OCI-M1 (cell line): ENCODE measurements at places on chromosomes 6 and 20.

DNA sequence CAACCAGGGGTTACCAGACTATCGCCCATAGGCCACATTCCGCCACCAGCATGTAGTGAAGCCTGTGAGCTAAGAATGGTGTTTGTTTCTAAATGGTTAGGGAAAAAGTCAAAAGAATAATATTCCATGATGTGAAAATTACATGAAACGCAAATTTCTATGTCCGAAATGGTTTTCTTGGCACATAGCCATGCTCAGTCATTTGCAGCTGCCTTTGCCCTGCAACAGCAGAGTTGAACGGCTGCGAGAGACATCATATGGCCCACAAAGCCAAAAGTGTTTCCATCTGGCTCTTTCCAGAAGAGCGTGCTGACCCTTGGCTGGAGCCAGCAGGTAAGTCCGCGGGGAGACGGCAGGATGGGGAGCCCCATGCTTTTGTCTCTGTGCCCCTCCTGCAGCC is 60.7 kb downstream of the FAM120B start:
- DNase-seq: no peak

DNA sequence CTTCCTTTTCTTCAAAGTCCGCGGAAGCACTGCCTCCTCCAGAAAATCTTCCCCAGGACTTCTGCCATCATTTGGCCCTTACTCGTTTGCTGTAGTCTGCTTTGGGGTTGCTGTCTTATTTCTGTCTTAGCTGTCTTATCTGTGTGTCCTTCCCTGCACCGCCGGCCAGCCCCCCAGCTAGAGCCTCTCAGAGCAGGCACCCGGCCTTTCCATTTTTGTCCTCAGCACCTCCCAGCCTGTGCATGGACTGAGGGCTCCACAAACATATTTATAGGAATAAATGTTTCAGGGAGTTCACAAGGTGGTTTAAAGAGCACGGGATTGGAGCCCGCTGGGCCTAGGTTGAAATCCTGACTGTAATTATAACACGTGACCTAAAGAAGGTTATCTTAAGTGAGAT is 8.1 kb downstream of the GLP1R start:
- DNase-seq: no peak

DNA sequence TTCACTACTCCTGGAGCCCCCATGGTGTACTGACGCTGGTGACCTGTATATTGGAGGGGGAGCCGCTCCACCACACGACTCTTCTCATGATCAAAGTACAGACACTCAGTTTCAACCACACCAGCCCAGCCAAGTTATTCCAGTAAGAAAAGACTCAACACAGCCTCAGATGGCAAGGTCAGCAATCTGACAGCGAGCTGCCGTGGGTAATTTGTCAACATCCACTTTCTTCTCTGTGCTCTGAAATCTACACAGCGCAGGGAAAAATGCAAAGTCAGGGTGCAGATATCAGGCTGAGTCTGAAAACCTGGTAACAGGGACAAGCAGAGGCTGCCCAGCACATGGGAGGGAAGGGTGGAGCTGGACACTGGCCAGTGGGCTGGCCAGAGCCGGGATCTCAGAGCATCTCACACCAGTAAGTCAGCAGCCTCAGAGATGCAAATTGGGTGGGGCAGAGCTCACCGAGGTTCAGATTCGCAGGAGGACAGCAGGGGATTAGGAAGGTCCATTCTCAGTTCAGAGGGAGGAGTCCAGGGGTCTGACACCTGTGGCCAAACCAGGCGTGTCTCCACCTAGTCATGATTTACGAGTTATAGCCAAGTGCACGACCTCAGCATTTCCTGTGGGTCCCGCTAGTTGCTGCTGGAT is 44.5 kb upstream of the RPS6KA2 start:
- DNase-seq: no peak

GRCh38 chr6:143742955-143743255 is 65.1 kb downstream of the PHACTR2 start:
- DNase-seq: no peak

- DNase-seq: no peak
Observed at GRCh38 chr6:108872141-108872557, 23.9 kb downstream of the ARMC2 start.
